Activated CD4-positive, alpha-beta T cell treated with anti-CD3 and anti-CD28 coated beads for 4 hours (primary cell): ENCODE measurements at places on chromosomes 12 and 14.
A peak's percentile ranks its signal among the peaks of the same experiment; 100 is the strongest.

DNA sequence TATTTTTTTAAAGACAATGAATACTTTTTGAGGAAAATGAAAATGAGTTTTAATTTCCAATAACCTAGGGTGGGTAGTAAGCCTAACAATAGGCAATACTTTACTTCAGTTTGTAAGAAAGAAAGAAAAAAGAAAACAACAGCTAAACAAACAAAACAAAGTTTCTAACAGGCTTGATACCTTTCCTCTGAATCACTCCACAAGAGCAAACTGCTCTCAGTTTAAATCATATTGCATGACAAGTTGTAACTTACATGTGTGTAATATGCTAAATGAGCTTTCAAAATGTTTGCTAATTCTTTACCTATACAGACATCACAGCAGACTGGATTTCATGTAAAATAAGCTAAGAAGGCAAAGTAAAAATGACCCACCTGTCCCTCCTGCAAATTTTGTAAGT is 6.7 kb upstream of the LMO3 start:
- DNase-seq = no peak

GRCh38 chr14:104284107-104284592 is 145.8 kb downstream of the KIF26A start:
- no peak for DNase-seq

- no peak for DNase-seq
These were observed 218.5 kb downstream of the FUT8 start for GRCh38 chr14:65631040-65631439.

- no peak for DNase-seq
These were observed 76.7 kb downstream of the SRGAP1 start for GRCh38 chr12:63921157-63921556.

DNA sequence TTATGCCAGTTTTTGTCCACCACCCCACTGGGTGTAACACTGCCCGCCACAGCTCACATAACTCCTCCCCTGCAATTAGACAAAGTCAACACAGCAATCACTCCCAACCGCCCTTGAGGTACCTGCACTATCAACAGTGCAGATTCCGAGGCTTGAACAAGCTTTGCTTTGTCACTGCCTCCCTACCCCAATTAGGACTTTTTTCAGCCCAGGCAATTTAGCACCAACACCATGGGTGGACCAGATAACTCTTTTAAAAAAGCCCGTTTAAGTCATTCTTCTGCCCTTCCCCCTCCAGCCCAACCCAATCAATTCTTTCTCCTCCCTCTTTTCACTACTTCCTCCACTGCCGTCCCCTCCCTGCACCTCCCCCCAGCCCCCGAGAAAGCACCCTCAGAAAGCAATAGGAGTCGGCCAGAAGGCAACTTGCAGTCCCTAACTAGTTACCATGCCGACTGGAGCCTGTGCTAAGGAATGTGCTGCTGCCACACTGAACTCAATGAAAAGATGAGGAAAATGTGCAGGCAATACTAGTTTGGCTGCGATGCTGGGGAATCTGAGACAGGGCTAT is 45.7 kb upstream of the OTX2 start:
- DNase-seq = no peak

DNA sequence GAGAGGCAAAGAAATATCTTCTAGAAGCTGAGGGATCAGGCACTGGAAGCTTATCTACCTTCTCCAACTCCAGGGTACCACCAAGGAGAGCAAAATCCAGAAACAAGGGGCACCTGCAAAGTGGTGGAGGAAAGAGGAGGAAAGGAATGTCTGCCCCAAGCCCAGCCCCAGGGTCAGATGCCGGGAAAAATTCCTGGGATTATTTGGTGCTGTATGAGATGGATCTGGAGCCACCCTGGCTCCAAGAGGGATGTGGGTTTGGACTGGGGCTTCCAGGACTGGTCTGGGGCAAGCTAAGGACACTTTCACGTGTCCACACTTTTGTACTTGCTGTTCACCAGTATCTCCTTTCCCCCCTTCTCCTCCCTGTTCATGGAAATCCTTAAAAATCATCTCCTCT is 69.8 kb downstream of the DPF3 start:
- no peak for DNase-seq

- DNase-seq = no peak
These were observed 101.2 kb downstream of the AKAP6 start for GRCh38 chr14:32430326-32430725.

- DNase-seq = no peak
These were observed 149.5 kb downstream of the PRKCH start for GRCh38 chr14:61470961-61471293.

DNA sequence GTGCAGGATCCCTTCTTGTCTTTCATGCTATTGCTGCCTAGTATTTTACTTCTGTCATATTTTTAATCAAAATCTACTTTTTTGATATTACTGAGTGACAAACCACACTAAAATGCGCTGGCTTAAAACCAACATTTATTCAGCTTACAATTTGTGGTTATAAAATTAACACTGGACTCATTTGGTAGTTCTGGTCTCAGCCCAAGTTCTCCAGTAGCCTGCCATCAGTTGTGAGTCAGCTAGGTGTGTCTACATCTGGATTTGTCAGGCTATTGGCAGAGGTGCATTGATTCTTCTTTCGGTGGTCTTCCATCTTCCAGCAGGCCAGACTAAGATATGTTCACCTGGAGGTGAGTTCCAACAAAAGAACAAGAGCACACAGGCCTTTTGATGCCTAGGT is 765.1 kb upstream of the FBXO33 start:
- DNase-seq = no peak

GRCh38 chr12:109804820-109805761 is 28.1 kb downstream of the TRPV4 start:
- DNase-seq = peak; percentile 52

- DNase-seq = no peak
These were observed 6.2 kb upstream of the CPNE8 start for GRCh38 chr12:38911611-38912010.

- no peak for DNase-seq
These were observed 24.0 kb upstream of the MDM1 start for GRCh38 chr12:68356060-68356695.

GRCh38 chr12:64737539-64737938 is 21.7 kb downstream of the GNS start:
- DNase-seq = peak; percentile 34

DNA sequence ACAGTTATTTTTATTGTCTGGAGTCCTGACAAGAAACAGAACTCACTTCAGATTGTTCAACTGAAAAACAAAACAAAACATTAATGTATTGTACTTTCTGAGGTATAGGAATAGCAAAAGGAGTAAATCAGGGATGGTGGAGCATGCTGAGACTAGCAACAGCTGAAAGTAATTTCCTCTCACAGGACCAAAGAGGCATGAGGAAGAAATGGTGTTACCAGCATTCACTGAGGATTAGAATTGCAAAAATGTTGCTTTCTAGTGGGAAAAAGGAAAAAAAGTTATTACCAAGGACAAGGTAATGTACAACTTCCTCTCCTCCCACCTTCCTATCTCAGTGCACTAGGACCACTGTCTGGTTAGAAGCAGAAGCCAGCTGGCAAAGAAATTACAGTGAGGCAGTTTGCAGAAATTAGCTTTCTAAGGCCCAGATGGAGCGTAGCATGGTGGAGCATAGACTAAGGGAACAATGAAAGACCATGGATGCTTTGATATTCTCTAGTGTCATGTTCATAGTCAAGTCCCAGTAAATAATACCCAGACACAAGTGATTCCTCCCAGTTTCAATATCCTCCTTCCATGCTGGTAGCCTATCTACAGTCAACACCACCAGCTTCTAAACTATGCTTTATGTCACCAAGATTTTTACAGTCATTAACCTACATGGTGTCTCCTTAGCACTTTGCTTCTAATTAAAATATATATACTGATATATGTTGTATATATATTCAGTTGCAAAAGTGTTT is 133.7 kb upstream of the DCN start:
- DNase-seq = no peak

DNA sequence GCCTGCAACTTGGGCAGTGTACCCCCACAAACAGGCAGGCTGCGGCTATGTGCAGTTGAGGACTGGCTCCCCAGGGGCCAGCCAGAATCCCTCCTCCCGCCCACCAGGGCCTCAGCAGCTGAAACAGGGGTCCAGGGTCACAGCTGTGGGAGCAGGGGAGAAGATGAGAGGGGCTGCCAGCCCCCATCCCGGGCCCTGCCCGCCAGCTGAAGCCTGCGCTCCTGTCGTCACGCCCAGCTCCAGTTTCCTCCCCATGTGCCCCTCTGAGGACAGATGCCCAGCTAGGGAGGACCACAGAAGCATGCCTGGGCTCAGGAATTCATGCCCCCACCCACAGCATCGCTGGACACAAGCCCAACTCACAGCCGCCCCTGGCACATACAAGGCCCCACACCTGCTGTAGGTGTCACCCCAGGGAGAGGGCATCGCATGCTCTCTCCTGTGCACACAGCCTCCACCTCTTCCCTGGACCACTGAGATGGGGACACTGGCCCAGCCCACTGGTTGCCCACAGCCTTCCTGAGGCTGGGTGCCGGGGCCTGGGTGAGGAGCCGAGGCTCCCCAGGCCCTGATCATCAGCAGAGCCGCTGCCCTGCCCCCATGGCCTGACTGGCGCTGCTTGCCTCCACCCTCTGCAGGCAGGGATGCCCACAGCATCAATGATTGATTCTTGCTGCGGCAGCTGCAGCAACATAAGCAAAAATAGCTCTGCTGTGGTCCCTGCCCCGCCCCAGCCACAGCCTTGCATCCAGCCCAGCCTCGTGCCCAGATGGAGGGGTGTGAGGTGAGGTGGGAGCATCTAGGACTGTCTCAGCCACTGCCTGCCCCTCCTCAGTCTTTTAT is 3.7 kb upstream of the CLBA1 start:
- no peak for DNase-seq

GRCh38 chr14:104841730-104842129 is 23.3 kb upstream of the CEP170B start:
- no peak for DNase-seq

- no peak for DNase-seq
These were observed 72.4 kb downstream of the RASSF3 start for GRCh38 chr12:64682572-64683277.

GRCh38 chr14:105153739-105154475 is 14.7 kb downstream of the JAG2 start:
- DNase-seq = no peak

DNA sequence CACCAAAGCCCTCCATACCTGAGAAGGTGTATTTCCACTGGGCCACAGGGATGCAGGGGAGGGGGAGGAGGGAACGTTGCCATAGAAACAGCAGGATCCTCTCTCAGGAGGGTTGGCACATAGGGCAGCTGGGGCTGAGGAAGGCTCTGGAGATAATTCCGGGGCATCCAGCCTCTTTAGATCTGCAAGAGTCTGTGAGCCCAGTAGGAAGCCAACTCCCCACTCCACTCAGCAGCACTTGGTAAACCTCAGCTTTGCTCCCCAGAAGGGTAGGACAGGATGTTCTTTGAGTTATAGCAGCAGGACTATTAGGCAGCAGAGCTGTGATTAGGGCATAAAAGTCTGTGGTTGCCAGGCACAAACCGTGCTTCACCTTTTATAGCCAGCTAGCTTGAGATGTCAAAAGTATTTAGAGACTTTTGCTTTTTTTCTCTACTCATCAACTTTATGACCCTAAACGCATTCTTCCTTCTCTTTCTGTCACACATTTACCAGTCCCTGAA is 7.8 kb upstream of the PLEKHG3 start:
- DNase-seq = no peak

DNA sequence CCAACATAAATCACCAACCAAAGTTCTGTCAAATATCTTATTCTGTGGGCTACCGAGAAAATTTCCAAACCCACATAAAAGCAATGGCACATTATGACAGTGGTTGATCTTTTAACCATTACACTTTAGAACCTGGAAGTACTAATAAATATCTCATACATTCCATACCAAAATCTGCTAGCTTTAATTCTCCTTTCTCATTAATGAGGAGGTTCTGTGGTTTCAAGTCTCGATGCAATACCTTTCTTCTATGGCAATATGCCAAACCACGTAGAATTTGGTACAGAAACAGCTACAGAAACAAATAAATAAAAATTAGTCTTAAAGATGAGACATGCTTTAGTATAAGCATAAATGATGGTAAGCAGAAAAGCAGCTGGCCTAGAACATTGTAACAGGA is 100.7 kb downstream of the ELK3 start:
- DNase-seq = no peak

DNA sequence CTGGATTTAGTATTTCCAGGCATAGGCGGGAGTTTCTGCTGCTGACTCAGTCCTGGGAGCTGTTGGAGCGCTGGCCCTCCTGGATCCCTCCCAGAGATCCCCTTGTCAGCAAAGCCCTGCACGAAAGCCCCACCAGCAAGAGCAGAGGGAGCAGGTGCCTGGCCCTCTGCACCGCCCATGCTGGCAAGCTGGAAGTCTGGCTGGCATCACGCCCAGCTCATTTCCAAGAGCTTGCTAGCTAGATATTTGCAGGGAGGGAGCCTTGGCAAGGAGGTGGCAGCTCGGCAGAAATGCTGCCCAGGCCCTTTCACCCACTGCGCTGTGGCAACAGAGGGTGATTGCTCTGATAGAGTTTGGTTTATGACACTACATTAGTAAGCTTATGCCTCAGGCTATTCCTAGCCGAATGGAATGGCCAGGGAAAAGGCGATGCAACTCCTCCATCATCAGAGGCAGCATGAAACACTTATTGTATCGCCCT is 193.9 kb downstream of the EMP1 start:
- DNase-seq = no peak

GRCh38 chr14:61472011-61472672 is 150.8 kb downstream of the PRKCH start:
- peak; percentile 43 for DNase-seq

- no peak for DNase-seq
These were observed 184.7 kb upstream of the GARIN2 start for GRCh38 chr14:67004521-67004920.

GRCh38 chr12:91825999-91826398 is 319.6 kb downstream of the BTG1 start:
- no peak for DNase-seq

DNA sequence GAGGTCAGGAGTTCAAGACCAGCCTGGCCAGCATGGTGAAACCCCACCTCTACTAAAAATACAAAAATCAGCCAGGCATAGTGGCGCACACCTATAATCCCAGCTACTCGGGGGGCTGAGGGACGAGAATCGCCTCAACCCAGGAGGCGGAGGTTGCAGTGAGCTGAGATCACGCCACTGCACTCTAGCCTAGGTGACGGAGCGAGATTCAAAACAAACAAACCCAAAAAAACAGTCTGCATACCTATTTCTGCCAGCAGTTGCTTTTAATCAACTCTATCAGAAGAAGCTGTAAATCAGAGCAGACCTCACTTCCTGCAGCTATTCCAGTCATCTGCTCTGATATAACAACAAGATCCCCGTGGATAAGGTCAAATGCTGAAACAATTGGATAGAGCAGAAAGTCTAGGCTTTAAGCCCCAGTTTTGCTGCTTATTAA is 50.5 kb downstream of the LIMA1 start:
- no peak for DNase-seq

GRCh38 chr12:72677139-72677538 is 405.0 kb downstream of the TRHDE start:
- no peak for DNase-seq

GRCh38 chr12:121334513-121335343 is 17.5 kb downstream of the ANAPC5 start:
- peak; percentile 35 for DNase-seq

DNA sequence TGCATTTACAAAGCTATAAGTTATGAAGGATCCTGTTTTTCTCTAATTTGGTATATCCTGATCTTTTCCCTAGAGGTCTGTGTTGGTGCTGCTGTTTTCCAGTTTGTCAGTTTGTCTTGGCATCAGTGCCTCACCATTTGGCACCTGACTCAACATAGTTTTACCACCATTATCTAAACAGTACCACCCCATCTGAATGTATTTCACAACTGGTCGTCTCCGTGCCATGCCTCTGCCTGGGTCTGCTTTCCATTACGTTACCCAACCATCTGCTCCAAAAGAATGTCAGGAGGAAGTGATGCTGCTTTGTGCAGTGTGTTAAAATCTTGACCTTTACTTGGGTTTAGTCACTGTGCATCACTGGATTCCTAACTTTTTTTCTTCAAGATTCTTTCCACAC is 129.3 kb upstream of the RASSF8 start:
- DNase-seq = no peak
